ENCODE measurements at places on chromosomes 3 and 15.

DNA sequence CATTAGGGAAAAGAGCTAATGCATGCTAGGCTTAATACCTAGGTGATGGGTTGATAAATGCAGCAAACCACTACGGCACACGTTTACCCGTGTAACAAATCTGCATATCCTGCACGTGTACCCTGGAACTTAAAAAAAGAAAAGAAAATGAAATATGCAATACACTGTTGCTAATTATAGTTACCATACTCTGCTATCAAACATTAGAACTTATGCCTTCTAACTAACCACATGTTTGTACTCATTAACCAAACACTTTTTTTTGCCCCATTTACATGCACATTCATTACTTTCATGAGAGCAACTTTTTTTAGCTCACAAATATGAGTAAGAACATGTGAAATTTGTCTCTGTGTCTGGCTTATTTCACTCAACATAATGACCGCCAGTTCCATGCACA, 253.1 kb downstream of the CGGBP1 start:
- no peak for DNase-seq

DNA sequence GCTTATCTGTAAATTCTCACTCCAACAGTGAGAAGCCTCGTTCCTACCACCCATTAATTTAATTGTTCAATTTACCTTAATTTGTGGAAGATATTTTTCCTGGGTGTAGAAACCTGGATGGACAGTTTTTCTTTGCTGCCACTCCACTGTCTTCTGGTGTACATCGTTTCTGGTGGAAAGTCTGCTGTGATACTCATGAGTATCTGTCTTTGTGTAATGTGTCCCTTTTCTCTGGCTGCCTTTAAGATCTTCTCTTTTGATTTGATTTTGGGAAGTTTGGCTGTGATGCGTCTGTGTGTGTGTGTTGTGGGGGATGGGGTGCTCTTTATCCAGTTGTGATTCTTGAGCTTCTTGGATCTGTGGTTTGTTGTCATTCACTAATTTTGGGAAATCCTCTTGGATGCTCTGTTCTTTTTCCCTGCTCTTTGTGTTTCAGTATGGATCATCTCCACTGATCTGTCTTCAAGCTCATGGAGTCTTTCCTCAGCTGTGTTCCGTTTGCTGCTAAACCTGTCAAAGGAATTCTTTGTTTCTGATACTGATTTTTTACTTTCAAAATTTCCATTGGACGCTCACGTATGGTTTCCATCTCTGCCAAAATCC, 42.2 kb upstream of the NR2C2 start:
- no peak for DNase-seq

DNA sequence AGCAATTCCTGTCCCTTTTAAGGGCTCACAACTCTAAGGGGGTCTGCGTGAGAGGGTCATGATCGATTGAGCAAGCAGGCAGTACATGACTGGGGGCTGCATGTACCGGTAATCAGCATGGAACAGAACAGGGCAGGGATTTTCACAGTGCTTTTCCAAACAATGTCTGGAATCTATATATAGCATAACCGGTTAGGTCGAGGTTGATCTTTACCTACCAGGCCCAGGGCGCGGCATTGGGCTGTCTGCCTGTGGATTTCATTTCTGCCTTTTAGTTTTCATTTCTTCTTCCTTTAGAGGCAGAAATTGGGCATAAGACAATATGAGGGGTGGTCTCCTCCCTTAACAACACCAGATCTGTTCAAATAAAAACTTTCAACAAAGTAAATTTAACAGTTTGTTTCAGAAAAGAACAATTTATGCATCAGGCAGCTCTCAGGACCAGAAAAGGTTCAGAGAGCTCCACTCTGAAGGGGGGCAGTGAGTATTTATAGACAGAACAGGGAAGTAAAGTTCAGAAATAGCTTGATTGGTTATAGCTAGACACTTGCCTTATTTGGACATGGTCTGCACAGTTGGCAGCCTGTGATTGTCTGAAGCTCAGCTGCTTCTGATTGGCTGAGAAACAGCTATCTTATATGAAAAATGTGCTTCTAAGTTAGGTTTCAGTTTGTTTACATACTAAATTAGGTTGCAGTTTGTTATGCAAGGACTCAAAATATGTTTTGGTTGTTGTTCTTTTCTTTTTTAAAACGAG, 17.2 kb upstream of the B4GALT4 start:
- no peak for DNase-seq

GRCh38 chr15:70778258-70779076, 15.1 kb upstream of the UACA start:
- no peak for DNase-seq

- DNase-seq, result no peak
Observed at GRCh38 chr15:52004806-52005205, 14.2 kb upstream of the MAPK6 start.

GRCh38 chr15:72934921-72935320, 117.3 kb upstream of the NEO1 start:
- no peak for DNase-seq

DNA sequence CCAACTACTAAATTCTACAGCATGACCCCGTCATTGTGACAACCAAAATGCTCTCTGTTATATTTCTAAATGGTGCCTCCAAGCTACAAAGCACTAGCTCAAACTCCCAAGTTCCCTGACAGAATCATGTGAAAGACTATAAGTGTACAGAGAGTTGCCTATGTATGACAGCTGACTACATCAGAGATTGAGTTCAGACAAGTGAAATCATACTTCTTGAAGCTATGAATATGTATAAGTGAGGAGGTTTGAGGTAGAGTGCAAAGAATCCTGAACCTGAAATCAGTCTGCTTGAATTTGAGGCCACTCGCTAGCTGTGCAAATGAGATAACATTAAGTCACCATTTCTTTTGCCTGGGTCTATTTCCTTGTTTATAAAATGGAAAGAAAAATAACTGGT, 63.9 kb upstream of the TP63 start:
- DNase-seq, result no peak

DNA sequence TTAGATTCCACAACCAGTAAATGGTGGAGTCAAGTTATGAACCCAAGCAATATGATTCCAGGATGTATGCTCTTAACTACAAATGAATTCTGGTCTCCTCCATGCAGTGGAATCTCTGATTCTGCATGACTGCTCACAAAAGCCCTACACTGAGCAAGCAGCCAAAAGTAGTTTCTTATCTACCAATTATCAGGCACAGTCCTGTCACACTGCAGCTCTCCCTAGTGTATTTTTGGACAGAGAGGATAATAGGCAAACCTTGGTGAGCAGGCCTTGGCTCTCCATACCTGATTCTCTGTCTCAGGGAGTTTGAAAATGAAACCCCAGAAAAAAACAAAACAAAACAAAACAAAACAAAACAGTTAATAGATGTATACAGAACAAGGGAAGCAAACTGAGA, 3.5 kb upstream of the SSR3 start:
- DNase-seq, result no peak

DNA sequence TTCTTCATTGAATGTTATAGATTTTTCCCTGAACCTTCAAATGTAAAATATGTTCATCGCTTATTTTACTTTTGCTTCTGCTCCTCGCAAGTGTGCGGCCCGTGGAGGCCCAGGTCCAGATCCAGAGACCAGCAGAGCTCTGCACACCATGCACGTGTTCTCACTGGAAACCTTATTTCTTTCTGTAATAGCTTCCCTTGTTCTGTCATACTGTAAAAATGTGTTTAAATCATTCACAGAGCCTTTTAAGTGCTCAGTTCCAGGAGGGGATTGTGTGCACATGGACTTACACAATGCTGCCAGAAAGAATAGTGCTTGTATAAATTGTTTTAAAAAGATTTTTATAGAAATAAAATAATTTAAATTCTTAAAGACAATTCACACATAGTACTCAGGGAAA, 359.3 kb downstream of the GABRG3 start:
- no peak for DNase-seq

DNA sequence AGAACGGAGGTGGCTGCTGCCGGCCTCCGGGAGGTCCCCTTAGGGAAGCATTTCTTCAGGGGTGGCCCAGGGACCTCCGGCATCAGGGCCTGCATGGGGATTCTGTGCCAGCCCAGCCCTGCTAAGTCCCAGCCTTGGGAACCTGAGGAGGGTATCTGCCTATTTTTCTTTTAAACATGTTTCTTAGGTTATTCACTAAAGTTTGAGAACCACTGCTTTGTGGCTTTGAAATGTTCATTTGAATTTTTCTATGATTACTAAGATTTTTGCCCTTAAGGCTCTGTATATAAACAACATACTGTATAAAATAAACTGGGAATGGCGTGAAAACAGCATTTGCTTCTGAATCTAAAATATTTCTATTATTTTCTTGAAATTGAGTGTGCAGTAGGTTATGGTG, 24.4 kb downstream of the FAN1 start:
- DNase-seq, result no peak

GRCh38 chr3:8882171-8882593, 81.1 kb downstream of the RAD18 start:
- no peak for DNase-seq

Measured in effector CD4-positive, alpha-beta T cell (primary cell).